ENCODE measurements at places on chromosomes 7 and 10.
A peak's percentile ranks its signal among the peaks of the same experiment; 100 is the strongest.

GRCh38 chr10:72063703-72064391 lies 24.5 kb downstream of the SPOCK2 start:
- DNase-seq, result no peak

- DNase-seq, result no peak
These were observed 17.0 kb downstream of the PRSS2 start for GRCh38 chr7:142787783-142788182.

GRCh38 chr7:2621061-2621828 lies 10.5 kb upstream of the TTYH3 start:
- no peak for DNase-seq

DNA sequence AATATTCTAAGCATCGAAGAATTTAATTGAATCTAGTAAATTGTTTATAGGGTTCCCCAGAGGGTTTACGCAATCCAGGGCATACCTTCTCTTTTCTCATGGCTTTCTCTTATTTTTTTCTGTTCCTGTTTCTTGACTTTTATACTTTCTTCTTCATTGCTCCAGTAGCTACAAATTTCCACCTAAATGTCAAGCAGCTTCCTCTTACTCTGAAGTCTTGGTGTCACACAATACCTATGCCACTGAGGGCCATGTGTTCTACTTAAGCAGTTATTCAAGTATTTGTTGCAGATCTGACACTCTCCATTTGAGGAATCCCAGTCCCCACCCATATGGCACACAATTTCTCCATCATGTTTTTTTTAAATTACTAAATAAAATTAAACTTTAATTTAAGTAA lies 343.1 kb upstream of the MBL2 start:
- DNase-seq, result no peak

DNA sequence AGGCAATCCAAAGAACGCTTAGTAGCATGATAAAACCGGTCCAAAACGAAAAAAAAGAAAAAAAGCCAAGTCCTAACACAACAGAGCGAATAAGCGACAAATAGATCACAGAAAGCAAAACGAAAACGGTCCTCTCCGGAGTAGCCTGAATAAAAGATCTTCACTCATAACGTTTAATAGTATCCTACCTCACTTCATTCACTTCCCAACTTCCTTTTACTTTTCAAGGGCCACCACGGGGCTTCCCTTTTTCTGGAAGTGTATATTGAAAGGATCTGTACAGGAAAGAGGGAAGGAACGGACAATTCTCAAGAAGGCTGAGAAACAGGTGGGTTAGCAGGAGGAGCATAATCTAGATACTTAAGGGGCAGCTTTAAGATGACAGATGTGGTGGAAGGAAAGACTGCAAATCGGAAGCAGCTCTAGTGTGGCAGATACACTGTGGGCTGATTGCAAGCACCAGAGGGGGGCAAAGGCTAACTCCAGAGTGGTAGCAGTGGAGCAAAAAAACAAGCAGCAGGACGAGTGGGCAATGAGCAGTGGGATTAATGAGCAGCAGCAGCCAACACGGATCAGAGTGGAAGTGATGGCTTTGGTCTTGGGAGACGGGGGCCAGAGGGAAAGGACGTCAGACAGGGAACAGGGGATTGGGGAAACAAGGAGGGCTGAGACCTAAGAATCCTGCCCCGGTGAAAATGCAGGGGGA lies 866 bp downstream of the CNOT4 start:
- DNase-seq, result peak; percentile 24

GRCh38 chr10:75542906-75543305 lies 111.5 kb downstream of the LRMDA start:
- DNase-seq, result no peak

DNA sequence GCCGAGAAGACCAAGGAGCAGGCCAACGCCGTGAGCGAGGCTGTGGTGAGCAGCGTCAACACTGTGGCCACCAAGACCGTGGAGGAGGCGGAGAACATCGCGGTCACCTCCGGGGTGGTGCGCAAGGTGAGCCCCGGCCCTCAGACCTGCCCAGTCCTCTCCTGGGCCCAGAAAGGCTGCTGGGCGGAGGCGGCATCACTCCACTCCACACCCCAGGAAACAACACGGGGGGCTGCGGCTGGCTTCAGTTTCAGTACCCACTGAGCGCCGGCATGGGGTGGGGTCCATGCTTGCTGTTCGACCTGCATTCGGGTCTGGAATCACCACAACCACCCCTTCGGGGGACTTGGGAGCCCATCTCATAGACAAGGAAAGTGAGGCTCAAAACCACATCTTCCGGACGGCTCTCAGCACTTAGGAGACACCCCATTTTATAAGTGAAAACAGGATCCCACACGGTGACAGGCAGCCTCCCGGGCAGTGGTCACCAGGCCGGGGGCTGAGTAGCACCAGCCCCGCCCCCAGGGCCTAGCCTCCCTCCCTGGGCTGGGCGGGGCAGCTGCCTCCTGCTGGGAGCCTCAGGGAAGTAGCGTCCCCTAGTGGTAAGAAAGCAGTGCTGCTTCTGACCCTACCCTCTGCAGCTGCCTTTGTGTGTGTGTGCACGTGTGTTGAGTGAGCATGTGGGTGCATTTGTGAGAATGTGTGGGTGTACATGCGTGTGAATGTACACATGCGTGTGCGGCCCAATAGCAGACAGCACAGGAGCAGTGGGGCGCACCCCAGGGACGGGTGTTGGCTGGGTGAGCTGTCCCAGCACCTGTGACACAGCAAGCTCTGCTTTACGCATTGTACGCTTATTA lies 1.8 kb downstream of the SNCG start:
- no peak for DNase-seq

GRCh38 chr7:70325509-70326101 lies 727.3 kb downstream of the AUTS2 start:
- DNase-seq, result no peak

DNA sequence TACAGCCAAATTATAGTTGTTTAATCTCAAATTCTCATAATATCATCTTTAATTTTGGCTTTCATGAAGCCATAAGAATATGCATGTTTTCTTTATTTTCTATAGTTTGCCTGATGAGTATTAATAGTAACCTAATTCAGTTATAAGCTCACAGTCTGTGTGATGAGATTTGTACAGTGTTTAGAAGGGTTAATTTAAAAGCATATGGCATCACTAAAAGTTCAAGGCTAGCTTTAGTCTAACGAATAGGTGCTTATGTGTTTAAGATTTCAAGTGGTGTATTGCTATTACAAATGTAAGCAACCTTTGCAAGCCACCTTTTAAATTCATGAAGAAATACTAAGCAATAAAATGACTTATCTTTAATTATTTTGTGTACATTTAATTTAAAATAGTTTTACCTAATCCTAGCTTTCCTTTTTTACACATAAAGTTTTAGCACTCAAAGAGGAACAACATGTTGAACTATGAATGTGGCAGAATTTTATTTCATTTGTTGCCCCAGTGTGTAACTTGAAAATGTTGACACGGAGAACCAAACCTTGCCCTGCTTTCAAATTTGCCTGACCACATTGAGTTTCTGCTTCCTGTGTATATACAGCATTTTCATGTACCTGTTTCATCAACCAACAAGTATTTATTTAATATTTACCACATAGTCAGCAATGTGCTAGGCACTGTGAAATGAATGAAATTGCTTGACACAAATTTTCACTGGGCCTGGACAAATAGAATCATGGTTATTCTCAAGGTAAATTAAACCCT lies 41.5 kb downstream of the TET1 start:
- DNase-seq, result no peak

- DNase-seq, result no peak
These were observed 65.3 kb upstream of the SLF2 start for GRCh38 chr10:100847440-100847839.

GRCh38 chr10:13276749-13277365 lies 23.0 kb downstream of the PHYH start:
- DNase-seq, result no peak

- DNase-seq, result no peak
These were observed 591.9 kb downstream of the GALNT17 start for GRCh38 chr7:71723859-71724258.

- no peak for DNase-seq
These were observed 35.3 kb downstream of the HTR7 start for GRCh38 chr10:90822508-90822907.

DNA sequence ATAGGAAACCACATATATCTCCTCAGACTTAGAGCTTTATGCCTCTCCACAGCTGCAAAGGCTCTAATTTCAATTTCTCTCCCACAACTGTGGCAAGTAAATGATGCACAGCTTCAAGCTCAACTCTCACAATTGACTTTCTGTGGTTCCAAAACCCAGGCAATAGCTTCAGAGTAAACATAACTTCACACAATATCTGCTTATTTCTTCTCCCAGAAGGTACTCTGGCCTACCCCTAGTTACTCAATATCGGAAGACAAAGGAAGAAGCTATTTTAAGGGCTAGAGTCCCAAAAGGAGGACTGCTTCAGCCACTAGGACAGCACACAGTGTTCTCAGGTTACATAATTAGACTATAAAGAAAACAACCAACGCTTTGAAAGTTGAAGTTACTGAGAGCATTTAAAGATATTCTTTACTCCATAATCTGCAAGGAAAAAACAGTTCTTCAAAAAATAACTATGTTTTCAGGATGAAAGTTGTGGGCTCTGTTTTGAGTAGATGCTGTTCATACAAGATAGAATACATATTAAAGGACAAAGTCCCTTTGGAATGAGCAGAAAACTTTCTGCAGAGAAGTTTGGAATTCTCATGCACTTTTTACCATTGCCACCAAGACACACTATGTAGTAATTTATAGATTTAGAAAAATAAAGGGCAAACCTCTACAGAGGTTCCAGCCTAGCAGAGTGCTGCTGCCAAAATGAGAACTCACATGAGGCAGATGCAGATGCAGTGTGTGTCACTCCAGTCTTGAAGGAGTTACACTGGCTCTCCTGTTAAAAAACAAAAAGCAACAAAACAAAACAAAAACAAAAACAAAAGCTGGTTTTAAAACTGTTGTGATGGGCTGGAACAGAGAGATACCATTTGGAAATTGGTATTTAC lies 81.8 kb downstream of the NT5C2 start:
- DNase-seq, result no peak

DNA sequence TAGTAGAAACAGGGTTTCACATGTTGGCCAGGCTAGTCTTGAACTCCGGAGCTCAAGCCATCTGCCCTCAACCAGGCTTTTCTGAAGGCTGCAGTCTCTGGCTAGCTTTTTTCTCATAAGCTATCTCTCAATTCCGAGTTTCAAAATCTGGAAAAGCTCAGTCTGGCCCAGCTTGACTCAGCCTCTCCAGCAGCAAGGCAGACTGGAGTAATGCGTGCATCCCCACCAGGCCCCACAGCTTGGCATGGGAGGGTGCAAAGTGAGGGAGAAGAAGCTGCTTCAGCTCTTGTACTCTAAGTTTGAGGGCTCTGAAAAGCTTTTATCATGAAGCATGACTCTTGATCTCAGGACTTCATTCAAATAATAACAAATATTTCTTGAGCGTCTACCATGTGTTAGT lies 4.8 kb downstream of the DHTKD1 start:
- no peak for DNase-seq

GRCh38 chr10:15482156-15482555 lies 111.1 kb upstream of the FAM171A1 start:
- DNase-seq, result no peak

- DNase-seq, result no peak
These were observed 49.1 kb upstream of the ELN start for GRCh38 chr7:73978661-73979563.

DNA sequence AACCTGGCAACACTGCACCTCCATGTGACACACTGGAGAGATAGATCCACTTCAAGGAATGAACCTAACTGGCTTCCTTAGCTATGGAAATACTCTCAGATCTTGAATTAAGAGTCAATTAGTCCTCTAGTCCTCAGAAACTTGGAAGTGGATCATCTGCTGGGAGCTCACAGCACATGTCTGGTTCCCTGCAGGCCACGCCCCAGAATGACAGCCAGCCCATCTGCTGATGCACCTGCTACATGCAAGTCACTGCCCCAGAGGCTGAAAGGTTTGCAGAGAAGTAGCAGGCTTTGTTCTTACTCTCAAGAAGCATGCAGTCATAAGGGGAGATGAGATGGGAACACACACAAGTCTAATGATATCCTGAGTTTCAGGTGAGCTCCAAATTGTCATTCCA lies 275.9 kb downstream of the SKAP2 start:
- no peak for DNase-seq

DNA sequence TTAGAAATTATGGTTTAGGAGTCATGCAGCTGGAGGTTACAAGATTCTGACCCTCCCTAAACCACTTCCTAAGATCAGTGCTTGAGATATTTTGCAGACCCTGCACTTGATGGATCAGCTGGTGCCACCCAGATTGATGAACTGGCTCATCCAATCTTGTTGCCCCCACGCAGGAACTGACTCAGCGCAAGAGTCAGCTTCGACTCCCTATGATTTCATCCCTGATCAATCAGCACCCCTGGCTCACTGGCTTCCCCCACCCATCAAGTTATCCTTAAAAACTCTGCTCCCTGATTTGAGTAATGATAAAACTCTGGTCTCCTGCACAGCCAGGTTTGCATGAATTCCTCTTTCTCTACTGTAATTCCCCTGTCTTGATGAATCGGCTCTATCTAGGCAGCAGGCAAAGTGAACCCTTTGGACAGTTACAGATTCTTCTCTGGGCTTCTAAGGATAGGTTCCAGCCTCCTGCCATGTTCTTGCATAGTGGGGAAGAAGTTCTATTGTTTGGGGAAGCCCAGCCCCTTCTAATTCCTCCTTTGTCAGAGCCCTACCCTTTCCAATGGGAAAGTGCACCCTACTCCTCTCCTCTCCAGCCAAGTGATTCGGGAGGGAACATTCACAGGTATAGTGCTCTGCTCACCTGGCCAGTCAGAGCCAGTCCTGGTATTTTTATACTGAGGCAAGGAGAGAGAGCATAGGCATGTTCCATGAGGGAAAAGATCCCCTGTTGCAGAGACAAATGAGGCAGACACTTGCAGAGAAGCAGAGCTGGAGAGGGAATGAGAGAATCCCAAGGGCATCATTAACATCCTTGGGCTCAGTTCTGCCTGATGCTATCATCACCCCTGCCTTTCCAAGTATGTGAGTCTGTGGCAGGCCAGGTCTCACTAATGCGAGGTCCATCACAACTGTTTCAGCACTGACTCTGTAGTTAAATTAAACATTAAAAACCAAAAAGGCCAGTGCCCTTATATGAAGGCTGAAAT lies 224.4 kb upstream of the GALNT17 start:
- no peak for DNase-seq

- DNase-seq, result no peak
These were observed 70.2 kb downstream of the PRTFDC1 start for GRCh38 chr10:24882047-24882698.

DNA sequence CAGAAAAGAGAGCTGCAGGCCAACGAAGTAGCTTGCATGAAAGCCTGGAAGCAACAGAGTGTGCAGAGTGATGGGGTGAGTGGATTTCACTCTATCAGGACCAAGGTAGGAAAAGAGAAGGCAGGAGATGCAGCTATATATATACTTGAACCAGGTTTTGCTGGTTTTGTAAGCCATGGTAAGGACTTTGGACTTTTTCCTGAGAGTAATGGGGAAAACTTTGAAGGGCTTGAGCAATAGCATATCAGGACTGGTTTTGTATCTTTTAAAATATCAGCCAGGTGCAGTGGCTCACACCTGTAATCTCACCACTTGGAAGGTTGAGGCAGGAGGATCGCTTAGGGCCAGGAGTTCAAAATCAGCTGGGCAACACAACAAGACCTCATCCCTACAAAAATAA lies 120.6 kb upstream of the NRP1 start:
- no peak for DNase-seq

- DNase-seq, result no peak
These were observed 28.1 kb downstream of the LRRC4 start for GRCh38 chr7:128003167-128003566.

- DNase-seq, result no peak
These were observed 191.4 kb upstream of the SVIL start for GRCh38 chr10:29826221-29826620.
